Aortic smooth muscle cell (primary cell): ENCODE measurements at places on chromosomes 3 and 15. TPM values are rescaled to one million over a fixed set of nuclear protein-coding genes. Genes with fewer than 3 reads are reported as not detected.

The SPTSSB gene
- total RNA-seq = 0.44 TPM in 1 of 2 replicates, not detected in the other

The EIF4G1 gene
- total RNA-seq = 374 and 376 TPM in 2 replicates

The MINAR1 gene
- 0.66 and 0.68 TPM in 2 replicates for total RNA-seq

The SLC22A14 gene
- 0.12 and 0.13 TPM in 2 replicates for total RNA-seq

The TM4SF4 gene
- 1.2 TPM in 1 of 2 replicates, not detected in the other for total RNA-seq

The EPHB1 gene
- 1.2 and 1.5 TPM in 2 replicates for total RNA-seq

The IRAK2 gene
- total RNA-seq = 7.2 and 8.3 TPM in 2 replicates

The TMC3 gene
- total RNA-seq = not detected in 2 replicates

The TGM5 gene
- total RNA-seq = not detected in 2 replicates

The SHC4 gene
- total RNA-seq = 1.1 and 1.7 TPM in 2 replicates

The FBXL2 gene
- 8.2 and 12.9 TPM in 2 replicates for total RNA-seq

The GPR160 gene
- total RNA-seq = 0.56 and 0.92 TPM in 2 replicates

The SLC28A1 gene
- total RNA-seq = not detected in 2 replicates

The A4GNT gene
- total RNA-seq = not detected in 2 replicates

The RLBP1 gene
- not detected in 2 replicates for total RNA-seq

The P2RY1 gene
- total RNA-seq = 1.2 and 1.7 TPM in 2 replicates

The ARHGAP11A gene
- total RNA-seq = 18.8 and 21.5 TPM in 2 replicates

The CCK gene
- 0.19 TPM in 1 of 2 replicates, not detected in the other for total RNA-seq

The ACTC1 gene
- total RNA-seq = 0.12 TPM in 1 of 2 replicates, not detected in the other

The CIDEC gene
- total RNA-seq = not detected in 2 replicates

The MYZAP gene
- 0.44 and 0.66 TPM in 2 replicates for total RNA-seq

The HIGD2B gene
- total RNA-seq = 0.13 TPM in 1 of 2 replicates, not detected in the other

The RPL4 gene
- 1,310 and 1,702 TPM in 2 replicates for total RNA-seq

The FOXL2NB gene
- not detected in 2 replicates for total RNA-seq

The CCDC71 gene
- total RNA-seq = 16.3 and 17.0 TPM in 2 replicates

The SLC24A5 gene
- total RNA-seq = not detected in 2 replicates

The ERC2 gene
- total RNA-seq = 0.37 and 0.53 TPM in 2 replicates

The SPINT1 gene
- 0.06 and 0.26 TPM in 2 replicates for total RNA-seq

The CSNK1G1 gene
- total RNA-seq = 20.6 and 24.4 TPM in 2 replicates

The GOLGA6L10 gene
- total RNA-seq = 0.13 and 0.37 TPM in 2 replicates

The HES1 gene
- 7.0 and 15.7 TPM in 2 replicates for total RNA-seq

The ST8SIA2 gene
- not detected in 2 replicates for total RNA-seq

The ARHGAP31 gene
- total RNA-seq = 6.7 and 9.1 TPM in 2 replicates

The CFAP92 gene
- total RNA-seq = not detected in 2 replicates

The CELF6 gene
- total RNA-seq = 0.13 and 0.25 TPM in 2 replicates

The GPR27 gene
- 0.13 TPM in 1 of 2 replicates, not detected in the other for total RNA-seq

The ATP13A5 gene
- not detected in 2 replicates for total RNA-seq
